ENCODE measurements at places on chromosomes 6 and 20. TPM values are rescaled to one million over a fixed set of nuclear protein-coding genes. Genes with fewer than 3 reads are reported as not detected.

- DNase-seq: no peak
These were observed 386.6 kb upstream of the SLC35B3 start for GRCh38 chr6:8821981-8822381.

DNA sequence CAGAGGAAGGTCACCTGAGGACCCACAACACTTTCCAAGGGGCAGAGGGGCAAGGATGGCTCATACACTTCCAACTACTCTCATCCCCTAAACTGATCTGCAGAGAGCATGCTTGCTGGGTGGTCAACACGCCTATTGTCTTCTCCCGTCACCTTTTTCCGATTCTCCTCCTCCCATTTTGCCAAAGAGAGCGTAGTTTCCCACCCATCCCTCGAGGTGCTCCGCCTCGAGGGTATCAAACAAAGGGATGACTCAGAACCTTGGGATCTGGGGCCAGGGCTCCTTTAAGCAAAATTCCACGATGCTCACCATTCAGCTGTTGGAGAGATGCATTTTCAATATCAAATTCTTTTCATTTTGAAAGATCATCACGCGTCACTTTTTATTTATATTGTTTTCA lies 507.5 kb upstream of the SULF2 start:
- DNase-seq: no peak

GRCh38 chr6:71066153-71066552 lies 109.3 kb upstream of the B3GAT2 start:
- DNase-seq: no peak

- no peak for DNase-seq
These were observed 162.7 kb downstream of the MEI4 start for GRCh38 chr6:77815531-77815930.

- no peak for DNase-seq
These were observed 191.9 kb downstream of the MOXD1 start for GRCh38 chr6:132209351-132209750.

DNA sequence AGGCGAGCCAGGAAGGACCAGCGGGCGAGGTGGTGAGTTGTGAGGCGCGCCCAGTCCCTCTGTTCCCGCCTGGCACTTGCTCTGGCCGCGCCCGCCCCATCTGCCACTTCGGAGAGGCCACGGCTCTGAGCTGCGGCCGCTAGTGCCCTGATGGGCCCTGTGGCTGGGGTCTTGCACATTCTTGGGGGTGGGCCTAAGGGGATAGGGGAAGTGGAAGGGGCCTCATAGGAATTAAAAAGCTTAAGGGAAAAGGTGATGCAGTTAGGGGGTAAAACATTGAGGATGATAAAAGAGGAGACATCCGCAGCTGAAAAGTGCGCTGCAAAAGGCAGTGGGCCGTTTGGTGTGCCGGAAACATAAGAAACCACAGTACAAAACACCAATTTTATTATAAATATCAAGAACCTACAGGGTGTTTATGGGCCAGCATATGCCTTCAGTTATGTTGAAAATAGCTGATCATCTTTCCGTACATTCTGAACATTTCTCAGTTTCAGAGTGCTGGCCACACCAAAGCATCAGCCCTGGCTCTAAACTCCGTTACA lies 1.1 kb upstream of the PSMB8 start:
- DNase-seq: no peak

DNA sequence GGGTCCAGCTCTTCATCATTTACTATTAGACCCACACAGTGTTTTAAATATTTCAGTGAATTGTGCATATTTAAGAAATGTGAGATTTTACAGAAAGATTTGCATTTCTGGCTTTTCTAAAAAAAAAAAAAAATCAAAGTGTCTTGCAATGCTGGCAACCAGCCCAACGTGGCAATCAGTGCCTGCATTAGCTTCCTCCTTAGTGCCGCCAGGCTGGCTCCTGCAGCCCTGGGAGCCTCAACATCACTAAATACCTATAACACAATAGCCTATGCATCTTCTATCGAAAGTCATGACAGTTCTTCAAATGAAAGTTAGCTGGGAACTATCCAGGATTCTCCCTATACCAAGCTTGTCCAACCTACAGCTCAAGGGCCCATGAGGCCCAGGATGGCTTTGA lies 9.4 kb upstream of the CD93 start:
- DNase-seq: no peak

DNA sequence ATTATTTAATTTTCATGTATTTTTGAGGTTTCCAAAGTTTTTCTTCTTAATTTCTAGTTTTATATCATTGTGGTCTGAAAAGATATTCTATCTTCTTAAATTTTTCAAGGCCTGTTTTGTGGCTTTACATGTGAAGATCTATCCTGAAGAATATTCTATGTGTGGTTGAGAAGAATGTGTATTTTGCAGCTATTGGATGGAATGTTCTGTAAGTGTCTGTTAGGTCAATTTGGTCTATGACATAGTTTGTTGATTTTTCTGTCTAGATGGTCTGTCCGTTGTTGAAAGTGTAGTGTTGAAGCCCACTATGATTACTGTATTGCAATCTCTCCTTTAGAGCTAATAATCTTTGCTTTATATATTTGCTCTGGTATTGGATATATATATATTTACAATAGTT lies 125.7 kb downstream of the CRYBG1 start:
- no peak for DNase-seq

- no peak for DNase-seq
These were observed 618.0 kb downstream of the PRKN start for GRCh38 chr6:162109480-162110050.

DNA sequence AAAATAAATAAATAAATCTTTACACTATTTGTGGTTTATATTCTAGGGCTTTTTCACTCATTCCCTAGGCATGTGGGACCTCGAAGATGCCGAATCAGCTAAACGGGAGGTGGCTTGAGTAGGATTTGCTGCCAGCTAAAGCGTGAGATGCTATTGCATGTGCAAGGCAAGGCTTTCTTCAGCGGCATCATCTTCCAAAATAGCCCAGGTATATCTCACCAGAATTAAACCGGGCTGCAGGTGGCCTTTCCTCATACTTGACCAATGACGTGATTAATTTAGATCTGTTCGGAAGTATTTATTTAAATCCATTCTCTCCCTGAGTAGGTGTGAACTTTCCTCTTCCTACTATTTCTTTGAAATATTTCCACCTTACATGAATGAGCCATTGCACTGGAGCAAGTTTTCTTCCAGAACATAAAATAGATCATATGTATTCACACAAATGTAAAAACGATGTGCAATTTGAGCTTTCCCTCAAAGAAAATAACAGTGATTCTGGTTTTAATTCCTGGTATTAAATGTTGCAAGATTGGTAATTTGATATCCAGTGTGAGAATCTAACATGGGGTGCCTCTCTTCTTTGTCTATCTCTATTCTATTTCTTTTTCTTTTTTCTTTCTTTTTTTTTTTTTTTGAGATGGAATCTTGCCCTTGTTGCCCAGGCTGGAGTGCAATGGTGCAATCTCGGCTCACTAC lies 24.3 kb upstream of the ZNF217 start:
- no peak for DNase-seq

GRCh38 chr6:149851461-149852110 lies 12.6 kb downstream of the LRP11 start:
- DNase-seq: no peak

DNA sequence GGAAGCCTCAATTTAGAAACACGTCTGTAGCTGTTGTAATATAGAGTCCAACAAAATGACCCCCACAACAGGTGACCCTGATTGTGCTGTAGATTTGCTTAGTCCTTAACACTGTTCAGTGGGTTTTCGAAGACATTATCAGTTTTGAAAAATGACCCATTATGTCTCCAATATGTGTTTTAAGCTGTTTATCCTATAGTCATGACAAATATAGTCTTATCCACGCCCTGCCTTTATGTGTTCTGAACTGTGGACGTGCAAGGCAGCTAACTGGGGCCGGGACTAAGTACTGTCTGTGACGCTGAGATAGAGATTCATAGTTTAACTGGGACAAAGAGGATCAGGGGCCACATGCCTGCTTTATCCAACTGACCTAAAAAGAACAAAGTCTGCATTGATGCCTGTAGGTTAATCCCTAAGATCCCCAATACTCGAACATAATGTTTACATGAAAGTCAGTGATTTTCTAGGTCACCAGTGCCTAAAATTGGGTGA lies 192.4 kb downstream of the CD83 start:
- no peak for DNase-seq

GRCh38 chr6:47529734-47530133 lies 52.1 kb downstream of the CD2AP start:
- no peak for DNase-seq

- no peak for DNase-seq
These were observed 157.8 kb downstream of the SLC22A3 start for GRCh38 chr6:160505970-160506369.

GRCh38 chr6:41700463-41701347 lies 34.7 kb downstream of the TFEB start:
- no peak for DNase-seq

DNA sequence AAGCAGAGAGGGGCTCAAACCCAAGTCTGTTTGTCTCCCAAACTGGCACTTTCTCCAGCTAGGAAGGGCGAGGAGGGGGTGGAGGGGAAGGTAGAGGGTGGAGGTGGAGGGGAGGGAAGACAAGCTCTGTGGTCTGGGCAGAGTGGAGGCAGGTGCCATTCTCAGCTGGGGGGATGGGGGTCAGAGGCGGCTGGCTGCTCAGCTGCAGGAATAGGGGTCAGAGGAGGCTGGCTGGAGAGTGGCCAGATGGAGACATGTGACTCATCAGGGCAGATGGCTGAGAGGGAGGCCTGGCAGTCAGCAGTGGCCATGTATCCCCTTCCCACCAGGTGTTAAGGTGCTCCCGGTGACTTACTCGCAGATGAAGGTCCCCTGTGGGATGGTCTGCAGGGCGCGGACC lies 3.5 kb upstream of the SLC44A4 start:
- DNase-seq: no peak

GRCh38 chr20:11906626-11907480 lies 10.8 kb upstream of the BTBD3 start:
- DNase-seq: no peak

DNA sequence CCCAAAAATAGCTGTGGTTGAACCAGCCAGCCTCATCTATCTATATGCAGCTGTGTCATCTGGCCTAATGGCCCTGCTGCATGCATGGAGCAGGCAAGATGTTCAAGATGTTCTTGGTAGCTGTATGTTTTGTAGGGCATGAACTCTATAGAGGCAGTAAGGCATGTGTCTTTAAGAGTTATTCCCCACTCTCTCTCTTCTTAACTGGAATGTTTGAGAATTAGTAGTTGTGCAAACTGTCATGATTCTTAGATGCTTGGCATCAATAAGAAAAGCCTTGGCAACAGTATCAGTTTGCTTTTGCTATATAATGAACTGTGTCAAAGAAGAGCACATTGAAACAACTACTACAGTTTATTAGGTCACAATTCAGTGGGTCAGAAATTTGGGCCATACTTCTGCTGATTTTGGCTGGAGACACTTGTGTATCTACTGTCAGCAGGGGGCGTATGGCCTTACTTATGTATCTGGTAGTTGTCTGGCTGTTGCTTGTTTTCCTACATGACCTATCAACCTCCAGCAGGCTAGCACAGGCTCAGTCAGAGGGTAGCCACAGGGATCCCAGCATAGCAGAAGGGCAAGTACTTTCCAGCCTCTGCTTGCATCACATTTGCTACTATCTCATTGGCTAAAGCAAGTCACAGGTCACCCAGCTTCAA lies 56.1 kb upstream of the LAMP5 start:
- DNase-seq: no peak

DNA sequence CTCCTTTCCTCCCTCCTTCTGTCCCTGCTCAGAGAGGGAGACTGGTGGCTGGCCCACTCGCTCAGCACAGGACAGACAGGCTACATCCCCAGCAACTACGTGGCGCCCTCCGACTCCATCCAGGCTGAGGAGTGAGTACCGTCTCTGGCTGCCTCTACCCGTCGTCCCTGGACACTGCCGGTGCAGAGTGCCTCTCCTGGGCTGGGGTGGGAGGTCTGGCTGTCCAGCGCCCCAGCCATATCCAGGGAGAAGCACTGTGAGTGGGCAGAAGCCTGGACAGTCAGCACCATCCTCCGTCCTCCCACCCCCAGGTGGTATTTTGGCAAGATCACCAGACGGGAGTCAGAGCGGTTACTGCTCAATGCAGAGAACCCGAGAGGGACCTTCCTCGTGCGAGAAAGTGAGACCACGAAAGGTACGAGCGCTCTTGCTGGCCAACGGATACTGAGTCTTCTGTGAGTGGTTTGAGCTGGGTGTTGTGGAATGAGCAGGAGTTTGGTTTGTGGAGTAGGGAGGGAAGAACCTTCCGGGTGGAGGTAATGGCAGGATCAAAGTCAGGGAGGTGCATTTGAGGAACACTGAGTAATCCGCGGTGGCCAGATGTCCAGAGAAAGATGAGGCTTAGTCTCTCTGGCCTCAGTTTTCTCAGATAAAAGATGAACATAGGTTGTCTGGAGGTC lies 48.1 kb downstream of the SRC start:
- no peak for DNase-seq

DNA sequence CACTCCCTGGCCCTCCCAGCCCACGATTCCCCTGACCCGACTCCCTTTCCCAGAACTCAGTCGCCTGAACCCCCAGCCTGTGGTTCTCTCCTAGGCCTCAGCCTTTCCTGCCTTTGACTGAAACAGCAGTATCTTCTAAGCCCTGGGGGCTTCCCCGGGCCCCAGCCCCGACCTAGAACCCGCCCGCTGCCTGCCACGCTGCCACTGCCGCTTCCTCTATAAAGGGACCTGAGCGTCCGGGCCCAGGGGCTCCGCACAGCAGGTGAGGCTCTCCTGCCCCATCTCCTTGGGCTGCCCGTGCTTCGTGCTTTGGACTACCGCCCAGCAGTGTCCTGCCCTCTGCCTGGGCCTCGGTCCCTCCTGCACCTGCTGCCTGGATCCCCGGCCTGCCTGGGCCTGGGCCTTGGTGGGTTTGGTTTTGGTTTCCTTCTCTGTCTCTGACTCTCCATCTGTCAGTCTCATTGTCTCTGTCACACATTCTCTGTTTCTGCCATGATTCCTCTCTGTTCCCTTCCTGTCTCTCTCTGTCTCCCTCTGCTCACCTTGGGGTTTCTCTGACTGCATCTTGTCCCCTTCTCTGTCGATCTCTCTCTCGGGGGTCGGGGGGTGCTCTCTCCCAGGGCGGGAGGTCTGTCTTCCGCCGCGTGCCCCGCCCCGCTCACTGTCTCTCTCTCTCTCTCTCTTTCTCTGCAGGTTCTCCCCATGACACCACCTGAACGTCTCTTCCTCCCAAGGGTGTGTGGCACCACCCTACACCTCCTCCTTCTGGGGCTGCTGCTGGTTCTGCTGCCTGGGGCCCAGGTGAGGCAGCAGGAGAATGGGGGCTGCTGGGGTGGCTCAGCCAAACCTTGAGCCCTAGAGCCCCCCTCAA lies at the start of gene LTA:
Gene LTA, plus strand, starts transcription at position 249 of the 871 bp plus-strand sequence. Its CDS starts 454 bp downstream, at position 703.
- DNase-seq: no peak

GRCh38 chr6:169252505-169253189 lies 999 bp downstream of the THBS2 start:
- DNase-seq: no peak

GRCh38 chr6:150632785-150633485 lies 33.2 kb downstream of the PLEKHG1 start:
- DNase-seq: no peak

GRCh38 chr6:18501663-18502013 lies 114.5 kb downstream of the RNF144B start:
- no peak for DNase-seq

- no peak for DNase-seq
These were observed 82.4 kb upstream of the TAB2 start for GRCh38 chr6:149235130-149235561.

The CD24 gene
- polyA plus RNA-seq: 1,220 TPM

The ALDH8A1 gene
- polyA plus RNA-seq: 36.4 TPM

The FBXL4 gene
- polyA plus RNA-seq: 26.2 TPM

The RIMS4 gene
- 1.0 TPM for polyA plus RNA-seq

The KCNQ5 gene
- polyA plus RNA-seq: 0.22 TPM

The C20orf204 gene
- 1.1 TPM for polyA plus RNA-seq

The SLC17A2 gene
- polyA plus RNA-seq: 0.58 TPM

The ELOVL4 gene
- polyA plus RNA-seq: 3.3 TPM

The DST gene
- polyA plus RNA-seq: 206 TPM

The GSTA3 gene
- polyA plus RNA-seq: 0.37 TPM

The MAS1 gene
- polyA plus RNA-seq: 0.02 TPM

The ENPP5 gene
- 22.0 TPM for polyA plus RNA-seq

All from renal cortex interstitium (tissue), 15 donors.